ENCODE measurements at places on chromosomes 2 and 18.

DNA sequence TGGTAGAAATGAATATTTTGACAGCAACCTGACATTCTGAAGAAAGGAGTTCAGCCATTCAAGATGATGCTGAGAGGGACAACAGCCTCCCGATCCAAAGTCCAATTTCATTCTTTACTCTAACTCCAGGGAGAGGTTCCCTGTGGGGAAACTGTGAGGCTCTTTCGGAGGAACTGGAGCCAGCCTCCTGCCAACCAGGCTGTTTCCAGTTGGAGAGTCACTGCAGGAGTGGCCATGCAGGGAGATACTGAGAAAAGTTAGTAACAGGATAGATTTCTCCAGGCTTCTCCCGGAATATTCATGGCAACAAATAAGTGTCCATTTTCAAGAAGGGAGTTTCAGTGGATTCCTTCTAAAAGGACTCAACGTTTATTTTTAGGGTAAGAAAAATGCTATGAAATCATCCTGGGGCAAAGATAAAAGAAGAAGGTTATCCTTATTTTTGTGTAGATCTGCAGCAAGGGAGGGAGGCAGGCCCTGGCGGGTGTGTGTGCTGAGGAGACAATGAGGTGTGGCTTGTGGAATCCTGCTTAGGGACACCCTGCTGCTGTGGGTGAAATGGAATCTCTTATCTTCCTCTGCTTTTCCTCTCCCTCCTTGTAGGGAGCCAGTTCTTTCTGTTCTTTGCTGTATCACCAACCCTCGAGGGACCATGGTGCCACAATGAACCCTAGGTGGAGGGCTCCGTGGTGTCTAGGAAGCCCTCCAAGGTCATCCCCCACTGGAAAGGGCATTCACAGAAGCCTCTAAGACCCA lies 18.1 kb downstream of the KLHL14 start:
- DNase-seq: no peak

GRCh38 chr2:133977405-133977804 lies 276.5 kb upstream of the MGAT5 start:
- no peak for DNase-seq

- DNase-seq: no peak
Measured at GRCh38 chr2:8337321-8337720, 344.5 kb upstream of the ID2 start.

DNA sequence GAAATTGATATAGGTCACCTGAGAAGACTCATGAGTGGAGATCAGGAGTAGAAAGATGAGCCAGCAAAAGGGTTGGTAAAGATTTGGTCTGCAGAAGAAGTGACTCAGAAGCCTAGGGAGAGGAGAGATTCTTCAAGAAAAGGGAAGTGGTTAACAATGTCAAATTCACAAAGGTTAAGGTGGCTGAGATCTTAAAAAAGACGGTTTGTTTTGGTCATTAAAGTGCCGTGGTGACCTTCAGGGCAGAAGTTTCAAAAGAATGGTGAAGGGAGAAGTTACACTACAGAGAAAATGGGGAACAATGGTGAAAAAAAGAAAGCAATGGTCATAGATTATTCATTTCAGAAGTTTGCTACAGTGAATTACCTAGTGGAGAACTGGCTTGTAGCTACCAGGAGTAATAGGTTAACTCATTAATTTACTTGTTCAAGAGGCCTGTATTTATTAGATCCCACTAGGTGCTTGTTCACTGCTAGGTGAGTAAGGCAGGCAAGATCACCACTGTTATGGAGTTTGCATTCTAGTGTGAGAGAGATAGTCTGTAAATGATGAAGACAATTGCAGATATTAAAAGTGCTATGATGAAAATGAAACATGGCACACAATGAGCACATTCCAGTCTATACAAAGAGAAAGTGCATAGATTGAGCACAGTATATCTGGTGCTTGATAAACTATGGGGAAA lies 43.0 kb downstream of the FBXO48 start:
- peak; percentile 76 for DNase-seq

DNA sequence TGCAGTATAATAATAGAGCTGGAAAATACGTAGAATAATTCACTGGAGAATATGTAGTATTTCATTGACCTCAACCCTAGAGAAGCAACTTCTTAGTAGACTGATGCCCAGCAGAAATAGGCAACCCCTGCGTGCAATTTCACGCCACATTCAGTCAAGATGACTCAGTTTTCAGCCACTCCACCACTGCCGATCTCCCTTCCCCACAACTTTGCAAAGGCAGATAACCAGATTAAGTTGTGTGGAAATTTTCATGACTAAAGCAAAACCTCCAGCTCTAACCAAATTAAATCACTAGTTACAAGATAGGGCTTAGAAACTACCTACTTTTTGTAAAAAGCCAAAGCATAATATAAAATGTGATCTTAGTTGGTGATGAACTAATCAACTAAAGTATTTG lies 63.3 kb upstream of the STK17B start:
- peak; percentile 55 for DNase-seq

DNA sequence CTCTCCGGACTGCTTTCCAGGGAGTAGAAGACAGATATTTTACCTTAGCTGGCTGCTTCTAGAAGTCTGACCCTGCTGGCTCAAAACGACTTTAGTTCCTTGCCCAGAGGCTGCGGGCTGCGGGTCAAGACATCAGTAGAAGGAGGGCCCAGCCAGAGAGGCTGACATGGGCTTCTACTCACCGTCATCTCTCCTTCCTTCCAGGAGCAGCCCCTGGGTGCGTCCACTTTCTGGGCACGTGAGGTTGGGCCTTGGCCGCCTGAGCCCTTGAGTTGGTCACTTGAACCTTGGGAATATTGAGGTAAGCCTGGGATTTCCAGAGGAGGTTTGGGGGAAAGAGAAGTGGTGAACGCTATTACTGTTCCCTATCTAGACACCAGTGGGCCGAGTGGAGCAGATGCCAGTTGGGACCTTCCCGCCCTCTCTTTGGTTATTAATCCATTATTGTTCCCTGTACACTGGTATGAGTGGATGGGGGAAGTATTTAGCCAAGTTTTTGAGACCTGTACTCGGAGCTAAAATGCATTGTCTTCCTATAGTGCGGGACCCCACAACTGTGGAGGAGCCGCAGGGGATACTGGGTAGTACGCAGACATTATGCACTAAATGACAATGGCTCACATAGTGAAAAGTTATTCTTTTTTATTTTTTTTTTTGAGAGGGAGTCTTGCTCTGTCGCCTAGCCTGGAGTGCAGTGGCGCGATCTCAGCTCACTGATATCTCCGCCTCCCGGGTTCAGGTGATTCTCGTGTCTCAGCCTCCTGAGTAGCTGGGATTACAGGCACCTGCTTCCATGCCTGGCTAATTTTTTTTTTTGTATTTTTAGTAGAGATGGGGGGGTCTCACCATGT lies 26.3 kb upstream of the CASP8 start:
- DNase-seq: no peak

GRCh38 chr2:207073801-207074678 lies 91.7 kb downstream of the KLF7 start:
- DNase-seq: peak; percentile 52

- DNase-seq: peak; percentile 11
Measured at GRCh38 chr2:15732341-15733077, 140.8 kb downstream of the DDX1 start.

- DNase-seq: no peak
Measured at GRCh38 chr2:228700638-228701037, 519.2 kb upstream of the SPHKAP start.

- no peak for DNase-seq
Measured at GRCh38 chr2:133286326-133286922, 281.8 kb downstream of the NCKAP5 start.

DNA sequence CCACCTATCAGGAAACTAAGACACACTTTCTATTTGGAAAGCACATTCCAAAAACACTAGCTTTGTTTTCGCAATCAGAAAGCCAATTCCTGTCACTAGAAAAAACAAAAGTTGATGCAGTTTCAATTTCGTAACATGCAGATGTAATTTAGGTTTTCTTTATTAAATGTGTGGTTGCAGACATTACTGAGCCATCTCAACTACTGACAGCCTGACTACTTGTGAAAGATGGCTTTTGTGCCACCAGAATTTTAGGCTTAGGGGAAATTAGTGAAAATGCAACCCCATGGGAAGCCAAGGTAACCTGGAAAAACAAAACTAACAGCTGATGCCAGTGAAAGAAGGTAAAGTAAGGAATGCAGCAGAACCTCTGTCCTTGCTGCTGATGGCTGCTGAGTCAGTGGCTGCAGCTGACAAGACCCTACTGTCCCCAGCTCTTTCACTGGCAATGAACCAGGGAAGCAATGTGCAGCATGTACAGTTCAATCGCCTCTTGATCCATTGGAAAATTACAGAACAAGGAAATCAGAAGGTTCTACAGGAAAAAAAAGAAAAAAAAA lies 34.9 kb downstream of the FEZ2 start:
- no peak for DNase-seq

DNA sequence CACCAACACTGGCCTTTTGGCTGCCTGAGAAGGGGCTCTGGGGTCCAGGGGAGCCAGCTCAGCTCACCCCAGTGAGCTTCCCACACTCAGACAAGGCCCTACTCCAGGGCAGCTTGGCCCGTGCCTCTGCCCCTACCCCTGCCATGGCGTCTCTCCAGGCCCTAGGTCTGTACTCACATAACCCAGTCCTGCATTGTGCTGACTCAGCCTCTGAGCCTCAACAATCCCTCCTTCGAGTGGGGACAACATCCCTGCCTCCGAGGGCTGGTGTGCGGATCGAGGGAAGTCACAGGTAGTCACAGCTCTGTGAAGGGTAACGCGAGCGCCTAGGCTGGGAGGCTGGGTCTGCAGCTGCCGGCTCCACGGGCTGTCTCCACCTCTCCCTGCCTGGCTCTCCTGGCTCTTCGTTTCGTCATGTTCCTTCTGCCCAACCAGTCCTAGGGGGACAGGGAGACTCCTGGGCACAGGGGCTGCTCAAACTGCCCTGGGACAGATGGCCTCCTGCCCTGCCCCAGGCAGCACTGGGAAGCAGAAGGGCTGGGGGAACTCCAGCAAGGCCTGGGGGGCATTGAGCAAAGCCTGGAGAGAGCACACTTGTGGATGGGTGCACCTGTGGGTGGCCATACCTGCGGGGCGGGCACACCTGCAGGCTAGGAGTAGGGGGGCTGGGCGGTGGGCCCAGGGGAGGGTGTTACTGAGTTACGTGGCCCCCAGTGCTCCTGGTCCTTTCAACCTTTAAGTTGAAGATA lies 74.6 kb downstream of the RRM2 start:
- DNase-seq: no peak

DNA sequence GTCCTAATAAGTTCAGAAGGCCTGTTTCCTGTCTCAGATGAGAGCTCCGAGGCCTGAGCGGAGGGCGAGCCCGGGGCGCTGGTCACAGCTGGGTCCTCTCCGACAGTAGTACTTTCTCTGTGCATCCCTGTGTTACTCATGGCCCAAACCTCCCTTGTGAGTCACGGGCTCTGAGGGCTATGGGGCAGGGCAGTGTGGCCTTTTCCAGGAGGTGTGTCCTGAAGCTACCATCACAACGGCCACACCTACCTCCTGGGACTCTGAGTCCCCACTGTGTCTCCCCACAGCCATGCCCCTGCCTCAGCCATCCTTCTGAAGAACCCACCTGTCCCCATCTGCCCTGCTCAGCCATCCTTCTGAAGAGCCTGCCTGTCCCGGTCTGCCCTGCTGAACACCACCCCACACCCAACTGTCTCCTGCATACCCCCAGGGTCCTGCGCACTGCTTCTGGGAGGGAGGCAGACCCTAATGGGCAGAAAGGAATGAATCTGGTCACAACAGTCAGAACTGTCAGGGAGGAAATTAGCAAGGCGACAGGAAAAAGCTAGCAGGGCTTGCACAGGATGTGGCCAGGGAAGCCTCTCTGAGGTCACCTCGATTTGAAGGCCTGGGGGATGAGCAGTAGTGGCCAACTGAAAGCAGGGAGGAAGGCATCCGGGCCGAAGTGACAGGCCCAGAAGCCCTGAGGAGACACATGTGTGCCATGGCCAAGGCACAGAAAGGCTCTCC lies 145.4 kb upstream of the RIOK3 start:
- no peak for DNase-seq

GRCh38 chr2:1226766-1227165 lies 186.5 kb upstream of the TPO start:
- no peak for DNase-seq

DNA sequence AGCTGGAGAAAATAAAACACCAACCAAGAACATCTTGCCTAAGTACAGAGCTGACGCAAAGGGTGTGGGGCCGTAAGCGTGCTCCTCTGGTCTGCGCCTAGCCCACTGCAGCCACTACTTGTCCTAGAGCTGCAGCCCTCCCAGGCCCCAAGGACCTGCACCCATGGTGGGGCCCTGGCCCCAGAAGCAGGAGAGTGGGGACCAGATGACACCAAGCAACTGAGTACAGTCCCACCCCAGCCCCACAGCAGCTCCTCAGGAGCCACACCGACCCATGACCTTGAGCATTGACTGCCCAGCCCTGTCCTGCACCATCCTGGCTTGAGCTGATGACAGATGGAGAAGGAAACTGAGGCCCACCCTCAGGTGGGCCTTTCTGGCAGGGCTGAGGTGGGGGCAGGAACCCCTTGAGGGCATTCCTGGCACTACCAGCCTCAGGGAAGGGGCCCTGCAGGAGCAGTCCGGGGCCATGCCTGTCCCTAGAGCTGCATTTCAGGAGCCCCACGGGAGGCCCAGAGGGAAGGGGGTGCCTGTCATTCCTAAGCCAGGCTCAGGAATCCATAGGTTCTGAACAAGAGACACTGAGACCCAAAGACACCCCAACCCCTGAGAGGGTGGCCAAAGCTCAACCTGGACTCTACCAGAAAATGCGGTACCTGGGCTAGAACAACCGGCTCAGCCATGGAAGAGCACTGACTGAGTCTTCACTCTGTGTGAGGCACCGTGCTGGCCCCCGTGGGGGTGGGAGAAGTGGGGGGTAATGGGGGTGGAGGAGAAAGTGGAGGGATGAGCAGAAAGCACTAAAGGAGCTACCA lies 4.9 kb downstream of the KIF1A start:
- no peak for DNase-seq

DNA sequence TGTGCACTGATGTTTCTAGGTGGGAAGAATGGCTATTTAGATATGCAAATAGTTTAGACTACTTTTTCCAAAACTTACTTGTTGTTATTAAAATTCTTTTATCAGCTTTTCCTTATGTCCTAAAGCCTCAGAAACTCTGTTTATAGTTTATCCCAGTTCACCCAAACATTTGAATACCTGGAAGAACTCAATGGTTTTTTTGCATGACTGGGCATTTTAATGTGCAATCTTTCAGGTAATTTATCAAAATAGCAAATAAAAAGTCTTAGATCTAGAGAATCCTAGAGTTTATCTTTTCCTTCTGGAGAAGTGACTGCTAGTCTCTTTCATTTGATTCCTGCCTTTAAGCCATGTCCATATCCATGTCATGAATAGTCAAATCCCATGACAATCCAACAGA lies 9.6 kb upstream of the ADAM23 start:
- DNase-seq: no peak

- DNase-seq: no peak
Measured at GRCh38 chr2:28656937-28657615, 94.6 kb upstream of the PPP1CB start.

DNA sequence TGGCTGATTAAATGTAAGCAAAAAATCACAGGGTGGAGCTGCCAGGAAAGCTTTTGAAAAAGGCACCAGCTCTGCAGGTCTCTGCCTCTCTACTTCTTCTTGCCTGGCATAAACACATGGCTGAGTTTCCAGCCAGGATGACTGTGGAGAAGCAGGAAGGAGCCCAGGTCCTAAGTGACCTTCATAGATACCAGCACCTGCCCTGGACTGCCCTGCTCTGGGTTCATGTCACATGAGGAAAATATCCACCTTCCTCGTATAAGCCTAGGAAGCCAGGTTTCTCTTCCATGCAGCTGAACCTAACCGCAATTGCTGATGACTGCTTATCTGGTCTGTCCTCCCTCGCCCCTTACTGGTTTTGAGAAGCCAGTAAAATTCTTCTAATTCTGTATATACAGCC lies 47.8 kb upstream of the CREB1 start:
- DNase-seq: no peak

- no peak for DNase-seq
Measured at GRCh38 chr2:238879043-238879442, 31.2 kb downstream of the TWIST2 start.

All from suppressor macrophage (primary cell).